Hepatocyte (in vitro differentiated cells): ENCODE measurements at places on chromosomes 1 and 21. TPM values are rescaled to one million over a fixed set of nuclear protein-coding genes. Genes with fewer than 3 reads are reported as not detected.

The ADAM30 gene
- total RNA-seq: not detected in 2 replicates

- no peak overlapping the region for H3K4me3 ChIP-seq
- H3K4me1 ChIP-seq: peaks cover 57% of the 10 kb centered on the region
- H3K27me3 ChIP-seq: no peaks in the 10 kb centered on the region
- H3K27ac ChIP-seq: peak overlapping the region; percentile 91
Measured at GRCh38 chr1:94606471-94606870, 64.9 kb upstream of the F3 start.

DNA sequence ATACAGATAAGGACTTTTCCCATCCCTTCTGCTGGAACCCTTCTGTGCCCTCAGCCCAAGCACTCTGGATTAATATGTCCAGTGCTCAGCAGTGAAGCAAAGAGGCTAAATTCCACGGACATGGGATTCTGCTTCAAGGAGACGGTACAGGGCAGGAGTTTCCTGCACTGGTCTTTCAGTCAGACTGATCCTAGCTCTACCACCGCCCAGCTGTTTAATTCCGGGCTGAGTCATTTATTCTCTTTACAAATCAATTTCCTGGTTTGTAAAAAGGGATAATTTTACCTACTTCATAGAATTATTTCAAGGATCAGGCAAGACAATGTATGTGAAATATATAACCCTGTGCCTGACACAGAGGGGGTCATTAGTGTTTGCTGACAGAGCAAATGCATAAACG, 41.6 kb upstream of the NRDC start:
- H3K27ac ChIP-seq: no peak overlapping the region
- H3K4me1 ChIP-seq: no peaks in the 10 kb centered on the region
- no peaks in the 10 kb centered on the region for H3K36me3 ChIP-seq
- H3K4me3 ChIP-seq: no peak overlapping the region
- H3K27me3 ChIP-seq: peaks cover 5% of the 10 kb centered on the region

The LRRN2 gene
- total RNA-seq: 4.3 and 7.0 TPM in 2 replicates

- no peak for DNase-seq
- peak overlapping the region; percentile 88 for H3K27ac ChIP-seq
- H3K4me1 ChIP-seq: peaks cover 19% of the 10 kb centered on the region
- no peaks in the 10 kb centered on the region for H3K36me3 ChIP-seq
Measured at GRCh38 chr1:12142891-12143630, 23.7 kb upstream of the TNFRSF1B start.

DNA sequence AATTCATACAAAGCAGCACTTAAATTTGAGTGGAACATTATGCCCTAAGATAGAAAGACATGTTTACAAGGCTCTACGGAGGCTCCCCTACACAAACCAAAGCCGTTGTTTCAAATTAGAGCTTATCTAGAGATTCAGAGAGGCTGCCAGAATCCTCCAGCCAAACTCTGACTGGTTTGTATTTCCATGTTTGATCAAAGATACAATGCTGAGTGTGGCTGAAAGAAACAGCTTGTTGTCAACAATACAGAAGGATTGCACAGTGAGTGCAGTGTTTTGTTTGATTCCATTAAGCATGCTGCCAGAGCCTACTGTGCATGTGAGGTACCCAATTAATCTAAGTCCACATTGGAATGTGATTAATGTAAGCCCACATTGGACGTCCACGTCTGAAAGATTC, 402.7 kb downstream of the DISC1 start:
- no peak overlapping the region for H3K27ac ChIP-seq
- no peaks in the 10 kb centered on the region for H3K36me3 ChIP-seq
- no peaks in the 10 kb centered on the region for H3K27me3 ChIP-seq
- no peak overlapping the region for H3K4me3 ChIP-seq
- H3K4me1 ChIP-seq: no peaks in the 10 kb centered on the region
- no peak for DNase-seq

DNA sequence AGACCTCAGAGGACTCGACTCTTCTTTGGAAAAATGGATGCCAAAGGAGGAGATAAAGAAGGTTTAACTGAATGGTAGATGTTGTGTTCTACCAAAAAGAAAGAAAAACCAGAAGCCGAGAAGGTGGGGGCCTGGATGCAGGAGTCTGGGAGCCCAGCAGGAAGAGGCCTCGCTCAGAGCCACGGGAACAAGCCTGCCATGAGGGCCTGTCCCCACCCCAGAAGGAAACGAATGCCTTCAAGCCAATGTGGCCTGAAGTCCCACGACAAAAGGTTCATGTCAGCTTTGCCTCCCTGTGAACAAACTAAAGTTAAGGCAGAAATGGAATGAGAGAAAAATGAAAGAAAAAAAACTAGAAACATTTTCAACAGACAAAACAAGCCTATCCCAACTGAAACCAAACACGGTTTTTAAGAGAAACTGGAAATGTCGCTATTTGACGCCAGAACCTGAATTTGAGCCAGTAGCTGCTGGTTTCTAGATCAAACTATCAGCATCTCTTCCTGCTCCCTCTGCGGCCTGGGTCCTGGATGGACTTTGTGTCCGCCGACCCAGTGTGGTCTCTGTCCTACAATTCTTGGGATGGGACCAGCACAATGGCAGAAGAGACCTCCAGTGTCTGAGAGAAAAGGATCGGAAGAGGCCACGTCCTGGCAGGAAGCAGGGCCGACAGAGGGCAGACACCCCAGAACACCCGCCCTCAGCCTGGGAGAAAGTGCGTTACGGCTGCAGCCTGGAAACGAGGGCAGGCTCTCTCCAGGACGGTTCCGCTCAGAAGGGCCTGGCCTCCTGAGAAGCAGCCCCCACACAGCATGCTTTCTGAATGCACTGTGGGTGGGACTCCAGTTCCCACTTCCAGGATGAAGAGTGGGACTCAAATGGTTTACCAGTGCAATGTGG, 35.2 kb downstream of the SLC45A1 start:
- H3K4me3 ChIP-seq: no peak overlapping the region
- no peaks in the 10 kb centered on the region for H3K36me3 ChIP-seq
- peak overlapping the region; percentile 42 for H3K27ac ChIP-seq
- DNase-seq: no peak

The AVPR1B gene
- not detected in 2 replicates for total RNA-seq

The CD2 gene
- 0.08 and 0.13 TPM in 2 replicates for total RNA-seq

GRCh38 chr1:9201401-9202239, 33.0 kb upstream of the H6PD start:
- H3K27ac ChIP-seq: no peak overlapping the region
- no peaks in the 10 kb centered on the region for H3K36me3 ChIP-seq
- peaks cover 68% of the 10 kb centered on the region for H3K27me3 ChIP-seq
- peak; percentile 35 for DNase-seq
- H3K4me3 ChIP-seq: peak overlapping the region; percentile 45
- peaks cover 6% of the 10 kb centered on the region for H3K4me1 ChIP-seq

GRCh38 chr1:35451125-35451528, 106.1 kb downstream of the KIAA0319L start:
- H3K4me1 ChIP-seq: peaks cover 39% of the 10 kb centered on the region
- H3K27me3 ChIP-seq: no peaks in the 10 kb centered on the region
- peak overlapping the region; percentile 73 for H3K27ac ChIP-seq
- DNase-seq: peak; percentile 86
- no peak overlapping the region for H3K4me3 ChIP-seq
- H3K36me3 ChIP-seq: no peaks in the 10 kb centered on the region

DNA sequence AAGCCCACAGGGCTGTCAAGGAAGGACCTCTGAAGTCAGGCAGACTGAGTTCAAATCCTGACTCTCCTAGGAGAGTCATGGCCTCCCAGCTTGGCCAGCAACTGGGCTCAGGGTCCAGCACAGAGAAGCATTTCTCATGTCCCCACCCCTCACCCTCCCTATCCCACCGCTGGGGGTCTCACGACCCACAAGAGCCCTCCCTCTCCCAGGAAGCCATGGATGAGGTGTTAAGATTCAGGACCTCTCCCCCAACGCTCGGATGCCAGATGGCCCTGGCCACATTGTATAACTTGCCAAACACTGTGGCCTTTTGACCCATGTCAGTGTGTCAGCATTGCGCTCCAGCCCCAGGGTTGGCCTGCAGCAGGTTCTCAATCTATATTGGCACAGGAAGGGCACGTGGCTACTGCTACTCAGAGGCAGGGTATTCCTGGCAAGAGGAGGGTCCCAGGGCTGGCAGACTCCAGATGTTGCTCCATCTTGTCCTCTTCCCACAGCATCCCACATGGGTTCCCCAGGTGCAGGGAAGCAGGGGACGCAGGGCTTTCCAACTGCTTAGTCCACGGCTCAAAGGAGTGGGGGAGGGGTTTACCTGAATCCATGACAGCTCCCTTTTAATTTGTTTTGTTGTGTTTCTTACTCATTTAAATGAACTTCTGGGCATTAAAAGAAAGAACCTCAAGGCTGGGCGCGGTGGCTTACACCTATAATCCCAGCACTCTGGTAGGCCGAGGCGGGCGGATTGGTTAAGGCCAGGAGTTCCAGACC, 10.5 kb downstream of the SLC2A1 start:
- H3K27me3 ChIP-seq: no peaks in the 10 kb centered on the region
- no peak overlapping the region for H3K27ac ChIP-seq
- H3K4me3 ChIP-seq: no peak overlapping the region

The LCE2B gene
- total RNA-seq: not detected in 2 replicates

- peak overlapping the region; percentile 93 for H3K27ac ChIP-seq
- H3K4me3 ChIP-seq: no peak overlapping the region
- H3K27me3 ChIP-seq: no peaks in the 10 kb centered on the region
- peaks cover 29% of the 10 kb centered on the region for H3K4me1 ChIP-seq
Measured at GRCh38 chr1:204093781-204094180, 20.9 kb downstream of the SOX13 start.

GRCh38 chr1:112247036-112247597, 148.9 kb upstream of the CTTNBP2NL start:
- peaks cover 8% of the 10 kb centered on the region for H3K27me3 ChIP-seq
- no peaks in the 10 kb centered on the region for H3K4me1 ChIP-seq
- H3K36me3 ChIP-seq: no peaks in the 10 kb centered on the region
